Stimulated activated CD8-positive, alpha-beta memory T cell treated with anti-CD3 and anti-CD28 coated beads, Interleukin-2, amount 100 ng/mL, for 1 hour (primary cell): ENCODE measurements at places on chromosomes 16 and 17.

DNA sequence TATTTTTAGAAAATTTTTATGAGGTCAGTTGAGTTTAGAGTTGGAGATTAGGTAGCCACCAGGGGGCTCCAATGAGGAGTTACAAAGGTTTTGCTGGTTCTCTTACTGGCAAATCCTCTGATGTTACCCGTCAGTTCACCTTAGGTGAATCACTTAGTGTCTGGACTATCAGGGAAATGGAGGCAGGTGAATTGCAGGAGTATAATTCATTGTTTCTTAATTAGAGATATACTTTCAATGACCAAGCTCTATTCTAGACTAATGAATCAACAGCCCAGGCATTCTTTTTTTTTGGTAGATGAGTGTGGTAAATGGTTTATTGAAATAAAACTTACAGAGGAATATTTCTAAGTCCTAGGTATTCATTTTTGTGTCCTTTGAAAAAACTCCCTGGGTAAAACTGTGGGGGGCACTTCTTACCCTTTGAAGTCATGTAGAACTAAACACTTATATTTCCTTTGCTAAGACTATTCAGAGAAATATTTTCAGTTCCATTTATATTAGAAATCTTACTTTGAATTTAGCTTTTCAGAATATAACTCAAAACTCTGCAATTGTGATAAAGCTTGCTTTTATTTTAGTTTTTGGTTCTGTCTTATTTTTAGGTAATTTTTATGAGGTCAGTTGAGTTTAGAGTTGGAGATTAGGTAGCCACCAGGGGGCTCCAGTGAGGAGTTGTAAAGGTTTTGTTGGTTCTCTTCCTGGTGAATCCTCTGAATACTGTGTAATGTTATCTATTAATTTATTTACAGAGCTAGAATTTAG, 17.7 kb downstream of the PSMD11 start:
- peak; percentile 24 for DNase-seq

DNA sequence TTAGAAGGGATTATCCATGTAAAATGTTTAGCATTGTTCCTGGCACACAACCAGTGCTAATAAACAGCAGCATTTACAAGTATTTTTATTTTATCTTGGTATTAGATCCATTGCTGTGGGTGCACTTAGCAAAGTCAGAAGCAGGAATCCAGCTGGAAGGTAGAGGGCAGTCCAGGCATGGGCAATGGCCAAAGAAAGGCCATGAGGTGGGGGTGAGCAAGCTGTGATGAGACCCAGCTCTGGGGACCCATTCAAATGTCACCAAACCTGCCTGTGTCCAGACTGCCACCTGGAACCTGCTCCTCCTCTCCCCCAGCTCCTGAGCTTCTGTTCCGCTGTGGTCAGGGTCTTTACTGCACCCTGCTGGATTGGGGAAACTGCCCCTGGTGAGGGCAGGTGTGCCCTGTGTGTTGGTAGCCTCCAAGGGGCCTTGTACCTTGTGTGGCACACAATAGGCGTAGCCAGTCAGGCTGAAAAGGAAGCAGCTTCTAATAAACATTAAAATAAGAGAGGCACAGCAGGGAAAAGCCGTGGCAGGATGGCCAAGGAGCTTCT, 118.0 kb upstream of the CRHR1 start:
- DNase-seq = no peak

DNA sequence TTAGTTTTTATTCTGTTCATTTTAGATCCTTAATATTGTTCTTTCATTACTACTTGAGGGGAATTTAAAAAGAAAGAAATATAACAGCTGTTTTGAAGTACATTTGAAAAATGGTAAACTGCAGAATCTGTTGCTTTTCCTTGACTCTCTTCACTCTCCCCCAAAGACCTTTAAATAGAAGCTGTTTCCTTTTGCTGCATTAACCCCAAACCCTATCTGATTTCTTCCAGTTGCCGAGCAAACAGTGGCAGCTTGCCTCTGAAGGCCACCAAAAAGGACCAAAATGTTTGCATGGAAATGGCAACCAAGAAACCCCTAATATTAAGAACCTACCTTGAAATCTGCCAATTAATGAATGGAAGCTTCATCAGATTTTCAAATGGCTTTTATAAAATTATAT, 37.1 kb downstream of the PRKCA start:
- DNase-seq = no peak

- DNase-seq = no peak
Observed at GRCh38 chr17:2174014-2174413, 119.1 kb downstream of the HIC1 start.

DNA sequence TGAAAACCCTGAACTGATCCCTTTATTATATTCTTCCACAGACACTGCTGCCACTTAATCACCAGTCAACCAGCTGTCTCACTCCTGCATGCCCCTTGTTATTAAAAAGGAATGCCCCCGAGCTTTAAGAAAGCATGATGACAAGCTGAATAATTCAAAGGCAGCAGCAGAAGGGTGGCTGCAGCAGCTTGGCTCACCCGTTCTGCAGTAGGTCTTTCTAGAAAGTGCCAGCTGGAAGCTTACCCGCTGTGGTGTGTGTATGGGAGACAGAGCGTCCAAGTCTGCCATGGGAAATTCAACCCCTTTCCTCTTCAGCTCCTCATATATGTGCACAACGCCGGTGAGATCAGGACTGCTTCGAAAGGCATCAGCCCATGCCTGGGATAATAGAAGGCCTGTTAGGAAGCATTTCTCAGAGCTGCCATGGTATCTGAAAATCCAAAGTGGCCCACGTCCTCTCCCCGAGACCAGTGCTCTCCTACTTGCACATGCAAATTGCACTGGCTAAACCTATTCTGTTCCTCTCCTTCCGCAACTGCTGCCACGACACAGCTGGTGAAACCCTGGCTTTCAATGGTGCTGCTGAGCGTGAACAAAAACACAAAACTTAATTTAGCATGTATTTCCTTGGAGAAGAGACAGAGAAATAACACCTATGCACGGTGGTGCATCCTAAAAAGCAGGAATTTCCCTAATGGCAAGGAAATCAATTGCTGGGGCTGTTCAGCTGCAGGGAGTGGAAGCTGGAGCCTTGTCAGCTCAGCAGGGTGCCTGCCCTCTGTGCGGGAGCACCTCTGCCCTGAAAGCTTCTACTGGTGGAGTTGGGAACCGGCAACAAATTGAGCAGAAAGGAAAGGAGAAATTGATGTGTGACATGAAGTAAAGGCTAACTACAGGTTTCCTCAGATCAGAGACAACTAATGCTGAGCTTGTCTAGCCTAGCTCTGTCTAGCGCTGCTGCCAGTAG, 47.9 kb upstream of the SREBF1 start:
- DNase-seq = no peak

DNA sequence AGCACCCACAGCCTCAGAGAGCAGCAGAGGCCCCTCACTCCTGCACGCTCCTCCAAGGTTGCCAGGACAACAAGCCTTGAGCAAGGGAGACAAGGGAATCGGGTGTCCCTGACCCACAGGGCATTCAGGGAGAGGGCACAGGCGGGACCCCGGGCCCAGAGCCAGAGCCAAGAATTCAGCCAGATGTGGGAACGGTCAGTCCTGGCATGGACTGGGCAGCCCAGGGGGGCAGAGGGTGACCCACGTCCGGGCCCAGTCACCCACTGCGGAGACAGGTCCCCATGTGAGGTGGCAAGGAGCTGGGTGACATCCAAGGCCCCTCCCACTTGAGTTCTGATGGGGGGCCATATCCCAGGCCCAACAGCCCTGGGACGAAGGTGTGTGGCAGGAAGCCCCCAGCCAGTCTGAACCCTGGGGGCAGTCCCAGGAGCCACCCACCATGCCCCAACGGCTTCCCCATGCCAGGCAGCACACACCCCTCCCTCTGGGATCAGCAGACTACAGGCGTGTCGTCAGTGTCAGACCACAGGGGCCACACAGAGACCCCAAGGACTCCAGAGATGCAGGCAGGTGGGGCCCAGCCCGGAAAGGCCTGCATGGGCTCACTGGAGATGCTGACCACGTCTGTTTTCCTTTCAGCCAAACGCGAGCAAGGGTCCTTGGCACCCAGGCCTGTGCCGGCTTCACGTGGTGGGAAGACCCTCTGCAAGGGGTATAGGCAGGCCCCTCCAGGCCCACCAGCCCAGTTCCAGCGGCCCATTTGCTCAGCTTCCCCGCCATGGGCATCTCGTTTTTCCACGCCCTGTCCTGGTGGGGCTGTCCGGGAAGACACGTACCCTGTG, 23.0 kb downstream of the USP6 start:
- no peak for DNase-seq

DNA sequence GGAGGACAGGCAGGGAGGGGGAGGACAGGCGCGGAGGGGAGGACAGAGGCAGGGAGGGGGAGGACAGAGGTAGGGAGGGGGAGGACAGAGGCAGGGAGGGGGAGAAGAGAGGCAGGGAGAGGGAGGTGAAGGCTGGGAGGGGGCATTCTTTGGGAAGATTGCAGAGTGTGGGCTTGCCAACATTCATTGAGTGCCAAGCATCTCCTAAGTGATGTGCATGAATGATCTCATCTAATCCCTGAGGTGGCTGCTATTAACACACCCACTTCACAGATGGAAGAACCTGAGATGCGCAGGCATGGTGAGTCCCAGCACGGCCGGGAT, 58.3 kb downstream of the NT5M start:
- no peak for DNase-seq

DNA sequence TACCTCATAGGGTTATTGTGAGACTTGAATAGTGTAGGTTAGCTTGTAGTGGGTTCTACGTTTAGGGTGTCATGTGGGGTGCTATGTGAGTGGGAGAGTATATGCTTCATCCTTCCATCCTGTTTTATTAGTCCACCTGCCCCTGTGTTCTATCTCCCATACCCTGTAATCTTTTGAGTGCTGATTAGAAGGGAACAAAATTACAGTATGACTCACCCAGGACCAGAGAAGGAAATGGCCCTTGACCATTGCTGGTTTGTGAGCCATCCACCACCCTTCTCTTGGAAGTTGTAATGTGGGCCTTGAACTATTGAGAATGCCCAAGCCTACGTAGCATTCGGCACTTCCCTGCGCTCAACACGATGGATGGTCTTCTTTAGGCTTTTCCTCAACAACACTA, 17.1 kb downstream of the SAP30BP start:
- DNase-seq = no peak

- no peak for DNase-seq
Observed at GRCh38 chr16:30637944-30638343, 12.8 kb upstream of the PRR14 start.

GRCh38 chr16:11651796-11652195, 16.5 kb upstream of the SNN start:
- DNase-seq = no peak

- no peak for DNase-seq
Observed at GRCh38 chr17:3512505-3513171, 36.8 kb downstream of the ASPA start.

- DNase-seq = no peak
Observed at GRCh38 chr17:34624767-34625383, 45.5 kb downstream of the TMEM132E start.

DNA sequence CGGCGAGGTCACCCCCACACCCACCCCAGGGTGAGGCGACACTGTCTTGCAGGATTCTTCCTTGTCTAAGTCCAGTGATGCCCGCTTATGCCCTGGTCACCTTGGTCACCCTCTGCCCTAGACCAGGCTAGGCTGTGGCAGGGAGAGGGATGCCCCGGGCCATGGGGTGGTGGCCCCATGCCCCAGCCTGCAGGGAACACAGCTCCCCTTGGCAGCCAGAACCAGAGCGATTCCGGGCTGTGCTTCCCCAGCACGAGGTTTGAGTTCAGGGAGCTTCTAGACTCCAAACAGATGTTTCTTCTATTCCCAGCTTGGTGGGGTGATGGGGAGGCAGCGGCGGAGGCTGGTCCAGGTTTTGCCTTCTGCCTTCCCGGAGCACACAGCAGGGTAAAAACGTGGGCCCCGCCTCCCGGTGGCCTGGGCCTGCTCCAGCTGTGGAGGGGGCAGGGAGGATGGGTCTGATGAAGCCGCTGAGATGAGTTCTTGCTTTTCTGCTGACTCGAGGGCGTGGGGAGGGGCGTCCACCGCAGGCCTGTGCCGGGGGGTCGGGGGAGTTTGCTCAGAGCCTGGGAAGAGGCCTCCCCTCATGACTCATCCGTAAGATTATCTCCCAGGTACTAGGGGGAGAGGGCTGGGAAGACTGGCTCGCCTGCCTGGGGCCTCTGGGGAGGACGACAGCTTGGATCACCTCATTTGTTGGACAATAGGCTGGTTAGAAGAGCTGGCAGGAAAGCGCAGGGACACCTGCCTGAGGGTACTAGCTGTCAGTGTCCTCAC, 15.4 kb downstream of the SMTNL2 start:
- no peak for DNase-seq

DNA sequence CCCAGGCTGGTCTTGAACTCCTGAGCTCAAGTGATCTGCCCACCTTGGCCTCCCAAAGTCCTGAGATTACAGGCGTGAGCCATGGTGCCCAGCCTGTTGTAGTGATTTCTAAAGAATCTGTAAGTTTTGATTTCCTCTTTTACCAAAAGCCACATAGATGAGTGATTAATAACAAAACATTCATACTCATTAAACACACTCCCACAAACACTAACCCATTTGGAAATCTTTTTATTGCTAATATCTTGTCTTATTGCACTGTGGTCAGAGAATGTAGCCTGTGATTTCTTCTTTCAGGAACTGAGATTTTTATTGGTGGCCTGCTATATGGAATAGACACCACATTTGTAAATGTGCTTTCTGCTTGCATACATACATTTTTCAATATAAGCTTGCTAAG, 31.6 kb downstream of the MYH10 start:
- DNase-seq = no peak

DNA sequence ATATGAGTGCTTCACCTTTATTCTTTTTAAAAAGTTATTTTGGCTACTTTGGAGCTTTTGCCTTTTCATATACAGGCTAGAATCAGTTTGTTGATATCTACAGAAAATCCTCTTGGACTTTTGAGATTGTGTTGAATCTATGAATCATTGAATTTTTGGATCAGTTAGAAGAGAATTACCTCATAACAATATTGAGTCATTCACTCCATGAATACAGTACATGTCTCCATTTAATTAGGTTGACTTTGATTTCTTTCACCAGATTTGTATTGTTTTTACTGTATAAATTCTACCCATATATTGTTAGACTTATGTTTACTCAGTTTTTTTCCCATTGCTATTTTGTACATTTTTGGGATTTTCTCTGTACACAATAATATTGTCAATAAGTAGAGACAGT, 54.4 kb downstream of the TAOK1 start:
- DNase-seq = no peak

DNA sequence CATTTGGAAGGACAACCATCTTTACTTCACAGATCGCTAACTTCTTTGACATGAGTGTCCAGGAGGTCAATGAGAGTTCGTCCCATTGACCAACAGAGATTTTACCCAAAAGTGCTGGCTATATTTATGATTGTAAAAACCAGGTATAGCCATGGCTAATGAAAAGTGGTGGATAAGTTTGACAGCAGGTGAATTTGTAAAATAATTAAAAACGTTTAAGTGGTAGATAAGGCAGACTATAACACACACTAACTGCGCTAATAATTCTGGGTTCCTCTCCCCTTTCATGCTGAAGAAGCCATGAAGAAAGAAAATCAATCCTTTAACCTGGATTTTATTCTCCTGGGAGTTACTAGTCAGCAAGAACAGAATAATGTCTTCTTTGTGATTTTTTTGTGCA, at the start of gene OR1A2:
OR1A2 (plus strand) TSS at position 301 of the 400 bp plus-strand sequence; CDS start at position 301, 0 bp downstream.
- no peak for DNase-seq

DNA sequence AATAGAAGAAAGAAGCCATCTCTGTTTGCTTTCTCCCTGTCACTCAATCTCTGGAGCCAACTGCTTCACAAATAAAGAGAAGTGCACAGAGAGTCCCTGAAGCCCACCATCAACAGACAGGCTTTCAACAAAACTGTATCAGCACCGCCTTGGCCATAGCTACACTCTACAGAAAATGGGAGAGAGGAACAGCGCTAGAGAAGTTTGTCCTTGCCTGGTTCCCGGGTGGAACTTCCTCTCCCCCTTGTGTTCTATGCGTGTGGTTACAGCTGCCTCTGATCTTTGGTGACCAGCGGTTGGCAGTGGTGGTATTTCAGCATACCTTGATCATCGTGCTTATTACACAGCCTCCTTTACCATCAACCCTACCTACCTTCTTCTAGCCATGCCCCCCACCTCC, 91.4 kb upstream of the CCL2 start:
- no peak for DNase-seq
